ENCODE measurements at places on chromosomes 11 and 22. TPM values are rescaled to one million over a fixed set of nuclear protein-coding genes. Genes with fewer than 3 reads are reported as not detected.

- H3K4me1 ChIP-seq = peaks cover 4% of the 10 kb centered on the region
- no peak overlapping the region for H3K4me3 ChIP-seq
- no peaks in the 10 kb centered on the region for H3K27me3 ChIP-seq
- peak overlapping the region; percentile 95 for H3K27ac ChIP-seq
Observed at GRCh38 chr11:73139476-73140198, 2.5 kb downstream of the FCHSD2 start.

Gene PLA2G6
- 61.5 TPM for total RNA-seq

Gene FOXR1
- not detected for total RNA-seq

GRCh38 chr22:40733919-40734318, 54.6 kb downstream of the MCHR1 start:
- no peak overlapping the region for H3K27ac ChIP-seq
- no peaks in the 10 kb centered on the region for H3K27me3 ChIP-seq
- H3K36me3 ChIP-seq = no peaks in the 10 kb centered on the region
- DNase-seq = no peak

Gene FADS2
- total RNA-seq = 67.5 TPM

Data from prostate gland (tissue), 2 donors.